T-helper 17 cell (primary cell): ENCODE measurements at places on chromosomes 13 and 19. TPM values are rescaled to one million over a fixed set of nuclear protein-coding genes. Genes with fewer than 3 reads are reported as not detected.

The RFPL4AL1 gene
- not detected for total RNA-seq

The BCAM gene
- not detected for total RNA-seq

The GATAD2A gene
- total RNA-seq: 129 TPM

The DIAPH3 gene
- 0.42 TPM for total RNA-seq

The LAIR1 gene
- total RNA-seq: 22.2 TPM

The TGFBR3L gene
- 1.4 TPM for total RNA-seq

The KLF12 gene
- 97.6 TPM for total RNA-seq

The CCDC122 gene
- 1.4 TPM for total RNA-seq

The PNMA8B gene
- 0.18 TPM for total RNA-seq

The PTH2 gene
- total RNA-seq: not detected

The APOE gene
- 1.3 TPM for total RNA-seq

The DMRTC2 gene
- total RNA-seq: not detected

The FCAR gene
- 8.6 TPM for total RNA-seq

The SLC6A16 gene
- total RNA-seq: 3.1 TPM

The LMTK3 gene
- 11.5 TPM for total RNA-seq

GRCh38 chr13:93505104-93505952, 278.7 kb downstream of the GPC6 start:
- no peak for DNase-seq

DNA sequence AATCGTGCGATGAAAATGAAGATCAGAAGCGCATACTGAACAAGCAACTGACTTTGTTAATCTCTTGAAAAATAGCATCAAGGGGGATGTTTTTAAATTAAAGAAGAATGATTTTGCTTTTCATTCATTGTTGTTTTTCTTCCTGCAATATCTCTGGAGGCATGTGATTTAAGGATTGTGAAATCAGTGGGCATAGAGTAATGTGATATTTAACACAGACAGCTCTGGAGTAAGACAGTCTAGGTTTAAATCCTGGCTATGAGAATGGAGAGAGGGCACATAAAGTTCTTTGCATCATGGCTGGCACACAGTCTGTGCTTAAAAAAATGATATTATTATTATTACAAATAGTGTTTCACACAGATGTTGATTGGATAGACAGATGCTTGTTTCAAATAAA, 243.1 kb upstream of the NBEA start:
- DNase-seq: no peak

DNA sequence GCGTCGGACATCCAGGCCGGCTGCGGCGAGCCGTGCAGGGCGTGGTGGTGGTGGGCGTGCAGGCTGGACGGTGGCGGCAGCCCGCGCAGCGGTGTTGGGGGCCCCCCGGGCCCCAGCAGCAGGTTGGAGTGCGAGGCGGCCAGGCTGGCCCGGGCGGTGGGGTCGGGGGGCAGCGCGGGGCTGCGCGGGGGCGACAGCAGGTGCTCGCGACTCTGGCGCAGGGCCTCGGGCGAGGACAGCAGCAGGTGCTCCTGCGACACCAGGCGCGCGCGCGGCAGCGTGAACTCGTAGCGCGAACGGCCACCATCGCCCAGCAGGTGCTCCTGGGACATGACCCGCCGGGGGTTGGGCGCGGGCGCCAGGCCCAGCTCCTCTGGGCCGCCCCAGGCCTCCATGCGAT, 9.8 kb downstream of the SHISA7 start:
- no peak for DNase-seq

DNA sequence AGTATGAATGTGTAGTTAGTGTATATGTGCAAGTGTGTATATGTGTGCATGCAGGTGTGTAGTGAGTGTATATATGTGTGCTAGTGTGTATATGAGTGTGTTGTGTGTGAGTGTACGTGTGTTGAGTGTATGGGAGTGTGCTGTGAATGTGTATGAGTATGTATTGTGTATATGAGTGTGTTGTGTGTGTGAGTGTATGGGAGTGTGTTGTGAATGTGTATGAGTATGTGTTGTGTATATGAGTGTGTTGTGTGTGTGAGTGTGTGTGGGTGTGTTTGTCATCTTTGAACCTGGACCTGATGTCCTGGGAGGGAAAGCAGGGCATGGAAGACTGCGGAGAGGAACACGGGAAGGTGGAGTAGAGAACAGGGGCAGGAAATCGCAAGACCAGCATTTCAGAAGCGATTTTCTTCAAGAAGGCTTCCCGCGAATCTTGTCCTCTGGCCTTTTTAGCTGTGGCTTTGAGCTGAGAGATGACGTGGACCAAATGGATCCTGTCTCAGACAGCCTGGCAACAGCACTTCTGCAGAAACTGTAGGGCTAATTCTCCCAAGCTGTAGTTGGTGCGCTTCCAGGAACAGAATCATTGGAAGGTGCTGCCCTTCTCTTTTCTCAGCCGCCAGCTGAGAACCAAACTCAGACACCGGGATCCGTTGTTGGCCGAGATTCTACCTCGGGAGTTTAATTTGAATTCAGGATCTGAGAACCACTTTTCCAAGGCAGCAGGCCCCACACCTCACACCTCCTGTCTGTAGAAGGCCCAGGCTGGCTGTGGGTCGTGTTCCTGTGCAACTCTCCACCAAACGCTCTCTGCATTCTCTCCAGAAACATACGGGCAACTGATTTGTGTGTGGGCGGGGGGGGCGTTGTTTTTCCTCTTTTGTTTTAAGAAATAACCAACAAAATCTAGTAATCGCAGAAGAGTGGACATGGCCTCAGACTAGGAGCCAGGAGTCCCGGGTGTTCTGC, 94.7 kb upstream of the RAP2A start:
- DNase-seq: no peak

DNA sequence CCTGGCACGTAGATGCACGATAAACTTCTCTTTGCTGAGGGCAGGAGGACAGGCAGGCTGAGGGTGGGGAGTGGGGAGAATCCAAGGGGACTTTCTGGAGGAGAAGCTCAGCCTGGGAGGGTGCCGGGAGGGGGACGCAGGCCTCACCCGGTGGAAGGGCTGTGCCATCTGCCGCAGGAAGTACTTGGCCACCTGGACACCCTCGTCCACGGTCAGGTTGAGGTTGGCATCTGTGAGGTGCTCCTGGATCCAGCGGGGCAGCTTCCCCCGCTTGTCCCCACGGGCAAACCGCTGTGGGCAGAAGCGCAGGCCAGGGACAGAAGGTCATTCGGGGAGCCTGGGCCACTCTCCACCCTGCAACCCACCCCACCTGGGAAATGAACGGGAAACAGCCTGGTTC, 11.5 kb downstream of the KLC3 start:
- DNase-seq: no peak

DNA sequence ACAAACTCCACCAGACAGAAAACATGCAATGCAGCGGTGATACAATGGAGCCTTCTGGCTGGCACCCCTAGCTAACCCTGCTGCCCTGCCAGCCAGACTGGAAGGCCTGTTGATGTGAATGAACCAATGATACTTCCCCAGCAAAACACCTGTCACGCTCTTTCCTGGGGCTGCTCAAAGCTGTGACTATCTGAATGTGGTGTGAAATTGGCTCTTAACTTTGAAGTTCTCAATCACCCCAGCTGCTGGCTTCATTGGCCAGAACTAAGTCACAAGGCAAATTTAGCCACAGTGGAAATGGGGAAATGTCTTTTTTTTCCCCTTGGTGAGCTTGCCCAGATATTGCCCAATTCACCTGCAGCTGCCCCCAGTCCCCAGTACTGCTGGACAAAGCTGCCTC, 147.3 kb downstream of the SLC7A1 start:
- no peak for DNase-seq

- no peak for DNase-seq
Observed at GRCh38 chr19:14764401-14764800, 14.0 kb downstream of the ADGRE2 start.

DNA sequence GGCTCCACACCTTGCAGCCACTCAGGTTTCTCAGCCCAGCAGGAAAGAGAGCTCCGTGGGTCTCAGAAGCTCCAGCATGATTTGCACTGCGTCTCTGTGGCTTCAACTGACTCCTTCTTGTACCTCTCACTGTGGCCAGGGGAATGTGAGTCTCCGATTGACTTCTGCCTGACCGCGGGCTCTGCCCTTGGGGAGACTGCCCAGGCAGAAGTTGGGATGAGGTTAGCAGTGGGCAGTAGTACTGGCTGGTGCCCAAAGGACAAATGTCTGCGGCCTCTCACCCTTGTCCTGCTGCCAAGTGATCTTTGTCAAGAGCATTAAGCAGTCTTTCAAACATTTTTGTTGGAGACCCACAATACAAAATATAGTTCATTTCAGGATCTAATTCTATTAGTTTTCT, 34.4 kb upstream of the FXYD3 start:
- no peak for DNase-seq

- DNase-seq: no peak
Observed at GRCh38 chr13:76921516-76921915, 26.8 kb upstream of the ACOD1 start.

DNA sequence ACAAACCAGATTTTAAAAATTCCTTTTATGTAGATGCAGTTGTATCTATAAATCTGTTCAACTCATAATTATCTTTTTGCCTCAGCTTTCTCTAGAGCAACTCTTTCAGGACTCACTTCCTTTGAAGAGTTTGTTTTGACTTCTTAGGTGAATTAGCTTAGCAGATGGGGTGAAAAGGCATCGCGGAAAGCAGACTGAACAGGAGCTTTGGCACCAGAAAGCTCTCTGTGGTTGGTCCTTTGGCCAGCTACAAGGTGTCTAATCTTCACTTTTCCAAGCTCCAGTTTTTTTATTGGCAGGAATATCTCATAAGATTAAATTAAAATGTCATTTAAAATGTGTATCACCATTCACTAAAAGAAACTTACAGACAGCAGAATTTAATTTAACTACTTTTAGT, 60.6 kb upstream of the KLF12 start:
- DNase-seq: no peak

GRCh38 chr19:43476606-43477005, 11.2 kb upstream of the LYPD3 start:
- DNase-seq: no peak

DNA sequence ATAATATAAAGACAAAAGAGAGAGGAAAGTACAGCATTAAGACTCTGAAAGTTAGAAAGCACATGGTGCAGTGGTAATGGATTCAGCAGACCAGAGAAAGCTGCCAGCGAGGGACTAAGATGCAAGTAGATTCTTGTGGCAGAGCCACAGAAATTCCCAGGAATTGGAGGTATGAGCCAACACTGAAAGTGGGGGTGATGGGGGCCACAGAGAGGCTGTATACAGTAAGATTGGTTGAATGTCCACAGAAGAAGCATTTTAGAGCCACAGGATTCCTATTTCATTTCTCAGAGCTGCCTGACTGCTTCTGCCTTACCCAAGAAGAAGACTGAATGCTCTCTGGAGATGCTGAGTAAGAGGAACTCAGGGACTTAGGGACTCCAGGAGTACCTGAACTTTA, 295.0 kb downstream of the LMO7 start:
- DNase-seq: no peak

DNA sequence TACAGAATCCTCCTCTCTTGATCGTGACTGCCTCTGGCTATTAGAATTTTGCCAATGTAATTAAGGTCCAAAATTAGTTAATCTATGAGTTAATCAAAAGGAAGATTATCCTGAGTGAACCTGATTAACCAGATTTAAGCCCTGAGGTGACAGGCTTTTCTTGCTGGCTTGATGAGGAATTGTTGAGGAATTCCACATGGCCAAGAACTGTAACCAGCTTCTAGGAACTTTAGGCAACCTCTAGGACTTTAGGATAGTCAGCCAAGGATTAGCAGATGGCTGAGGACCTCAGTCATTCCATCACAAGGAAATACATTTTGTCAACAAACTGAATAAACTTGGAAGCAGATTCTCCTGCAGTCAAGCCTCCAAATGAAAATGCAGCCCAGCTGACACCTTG, 84.8 kb downstream of the STOML3 start:
- no peak for DNase-seq

- DNase-seq: no peak
Observed at GRCh38 chr13:110329258-110329657, 22.2 kb downstream of the COL4A2 start.

GRCh38 chr13:85313761-85314503, 485.3 kb downstream of the SLITRK6 start:
- no peak for DNase-seq

DNA sequence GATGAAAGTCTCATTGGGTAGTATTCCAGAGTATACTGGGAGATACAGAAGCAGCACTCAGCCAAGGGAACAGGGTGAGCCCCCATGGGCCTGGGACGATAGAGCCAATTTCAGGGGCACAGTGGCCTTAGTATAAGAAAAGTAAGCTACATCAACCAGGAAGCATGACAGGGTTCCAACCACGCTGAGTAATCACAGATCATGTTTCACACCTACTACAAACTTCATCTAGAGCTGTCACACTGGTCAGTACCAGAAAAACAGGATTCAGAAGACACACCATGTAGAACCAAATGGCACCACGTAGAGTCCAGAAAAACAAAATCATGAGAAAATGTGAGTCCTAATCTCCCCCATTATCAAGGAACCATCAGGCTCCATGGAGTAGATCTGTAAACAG, 1292.4 kb upstream of the MIR17HG start:
- no peak for DNase-seq

GRCh38 chr13:36154567-36155291, 23.5 kb upstream of the DCLK1 start:
- DNase-seq: no peak

DNA sequence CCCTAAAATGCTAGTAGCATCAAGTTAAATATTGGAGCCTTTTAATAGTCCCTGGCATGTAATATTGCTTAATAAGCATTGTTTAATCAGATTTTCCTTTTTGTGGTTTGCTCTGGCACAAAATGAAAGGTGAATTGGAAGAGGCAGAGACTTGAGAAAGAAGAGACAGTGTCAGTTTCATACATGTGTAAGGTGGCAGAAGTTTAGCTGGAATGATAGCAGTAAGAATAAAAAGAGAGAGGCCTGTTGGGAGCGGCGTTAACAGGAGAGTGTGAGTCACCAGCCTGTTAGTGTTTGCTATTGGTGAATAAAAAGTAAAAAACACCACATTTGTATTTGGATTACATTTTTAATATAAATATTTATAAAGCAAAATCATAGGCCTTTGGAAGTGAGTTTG, 145.3 kb downstream of the PDS5B start:
- DNase-seq: no peak

- no peak for DNase-seq
Observed at GRCh38 chr13:93955904-93956303, 523.6 kb downstream of the DCT start.

DNA sequence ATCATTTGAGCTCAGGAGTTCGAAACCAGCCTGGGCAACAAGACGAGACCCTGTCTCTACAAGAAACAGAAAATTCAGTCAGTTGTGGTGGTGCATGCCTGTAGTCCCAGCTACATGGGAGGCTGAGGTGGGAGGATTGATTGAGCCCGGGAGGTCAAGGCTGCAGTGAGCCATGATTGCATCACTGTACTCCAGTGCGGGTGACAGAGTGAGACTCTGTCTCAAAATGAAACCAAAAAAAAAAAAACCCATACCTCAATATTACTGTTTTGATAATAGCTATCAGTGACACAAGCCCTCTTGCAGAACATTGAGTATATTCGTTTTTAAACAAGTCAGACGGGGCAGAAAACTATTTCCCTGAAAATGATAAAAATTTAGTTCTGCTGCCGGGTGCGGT, 16.2 kb downstream of the ZNF791 start:
- DNase-seq: no peak

GRCh38 chr13:75356421-75356820, 125.5 kb downstream of the TBC1D4 start:
- no peak for DNase-seq
